SJSA1 (cell line): ENCODE measurements at places on chromosomes 3 and 15.

- peak; percentile 74 for DNase-seq
Measured at GRCh38 chr15:100958326-100959065, 39.3 kb downstream of the LRRK1 start.

- DNase-seq: no peak
Measured at GRCh38 chr3:127025456-127025855, 42.5 kb downstream of the PLXNA1 start.

- DNase-seq: no peak
Measured at GRCh38 chr15:63308491-63308890, 31.1 kb downstream of the APH1B start.

- DNase-seq: no peak
Measured at GRCh38 chr15:81948222-81948621, 97.6 kb downstream of the MEX3B start.

- no peak for DNase-seq
Measured at GRCh38 chr15:70437089-70437488, 326.3 kb downstream of the UACA start.

GRCh38 chr15:91568036-91568435 lies 285.5 kb upstream of the SLCO3A1 start:
- no peak for DNase-seq

DNA sequence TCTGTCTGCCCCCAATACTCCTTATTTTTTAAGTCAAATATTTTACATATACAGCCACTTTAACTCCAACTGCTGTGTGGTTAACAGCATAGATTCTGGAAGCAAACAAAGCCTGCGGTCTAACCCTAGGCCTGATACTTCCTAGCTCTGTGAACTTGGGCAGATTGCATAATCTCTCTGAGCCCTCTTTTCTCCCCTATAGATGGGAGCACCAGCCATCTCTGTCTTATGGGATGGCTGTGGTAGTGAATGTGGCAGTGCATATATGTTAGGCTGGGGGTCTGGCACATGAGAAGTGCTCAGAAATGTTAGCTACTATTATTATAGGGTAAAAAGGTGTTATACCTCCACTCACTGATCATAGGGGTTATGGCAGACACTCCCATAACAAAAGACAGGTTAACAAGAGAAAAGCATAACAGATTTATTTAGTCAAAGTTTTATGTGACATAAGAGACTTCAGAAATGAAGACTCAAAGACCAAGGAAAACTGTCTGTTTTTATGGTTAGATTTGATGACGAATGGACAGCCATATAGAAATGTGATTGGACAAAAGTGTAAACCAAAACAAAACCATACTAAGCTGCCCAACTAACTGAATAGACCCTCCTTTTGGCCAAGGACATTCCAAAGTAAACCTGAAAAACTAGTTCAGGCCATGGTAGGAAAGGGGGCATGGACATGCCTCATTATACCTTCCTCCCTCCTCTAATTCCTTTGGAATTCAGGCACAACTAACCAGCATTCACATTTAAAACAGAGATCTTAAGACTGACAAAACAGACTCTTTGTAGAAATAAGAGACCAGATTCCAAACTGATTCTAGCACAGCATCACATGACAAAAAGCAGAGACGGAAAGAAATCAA lies 53.9 kb upstream of the DAZL start:
- no peak for DNase-seq
